Cardiac septum (tissue), 1 donor: ENCODE measurements at places on chromosomes 2 and 18.
A peak's percentile ranks its signal among the peaks of the same experiment; 100 is the strongest.

- DNase-seq, result no peak
Measured at GRCh38 chr2:215606219-215606618, 170.4 kb upstream of the FN1 start.

- DNase-seq, result no peak
Measured at GRCh38 chr2:135960656-135961551, 24.5 kb downstream of the DARS1 start.

DNA sequence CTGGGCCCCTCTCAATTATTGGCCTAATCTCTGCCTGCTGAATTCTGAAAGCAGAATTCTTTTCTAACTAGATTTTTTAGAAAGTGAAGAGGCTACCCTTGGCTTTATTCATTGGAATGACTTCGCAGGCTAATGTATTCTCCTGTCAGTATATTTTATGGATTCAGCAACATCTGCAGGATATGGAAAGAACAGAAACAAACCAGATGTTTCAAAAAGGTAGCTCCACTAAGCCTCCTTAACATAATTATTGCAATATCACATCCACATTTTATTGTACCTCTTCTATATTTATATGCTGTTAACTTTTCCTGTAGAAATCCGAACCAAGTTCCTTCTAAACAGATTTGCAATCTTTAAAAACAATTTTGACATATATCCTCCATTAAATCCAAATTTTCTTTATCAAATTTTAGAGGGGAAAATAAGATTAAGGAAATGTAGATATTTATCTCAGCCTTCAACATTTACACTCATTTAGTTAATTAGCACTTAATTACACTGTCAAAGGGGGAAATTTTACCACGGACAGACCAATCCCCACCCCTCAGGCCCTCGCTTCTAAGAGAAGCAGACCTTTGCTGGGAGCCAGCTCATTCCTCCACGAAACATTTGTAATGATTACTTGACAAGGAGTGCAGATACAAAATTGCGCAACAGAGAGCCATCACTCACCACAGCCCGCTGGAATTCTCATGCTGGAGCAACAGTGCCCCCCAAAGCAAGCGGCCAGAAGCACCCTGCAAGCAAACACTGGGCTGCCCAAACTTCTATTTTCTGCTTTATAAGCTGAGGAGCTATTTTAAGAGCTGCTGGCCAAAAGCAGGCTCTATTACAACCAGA, 253.4 kb downstream of the ETAA1 start:
- peak; percentile 90 for DNase-seq

DNA sequence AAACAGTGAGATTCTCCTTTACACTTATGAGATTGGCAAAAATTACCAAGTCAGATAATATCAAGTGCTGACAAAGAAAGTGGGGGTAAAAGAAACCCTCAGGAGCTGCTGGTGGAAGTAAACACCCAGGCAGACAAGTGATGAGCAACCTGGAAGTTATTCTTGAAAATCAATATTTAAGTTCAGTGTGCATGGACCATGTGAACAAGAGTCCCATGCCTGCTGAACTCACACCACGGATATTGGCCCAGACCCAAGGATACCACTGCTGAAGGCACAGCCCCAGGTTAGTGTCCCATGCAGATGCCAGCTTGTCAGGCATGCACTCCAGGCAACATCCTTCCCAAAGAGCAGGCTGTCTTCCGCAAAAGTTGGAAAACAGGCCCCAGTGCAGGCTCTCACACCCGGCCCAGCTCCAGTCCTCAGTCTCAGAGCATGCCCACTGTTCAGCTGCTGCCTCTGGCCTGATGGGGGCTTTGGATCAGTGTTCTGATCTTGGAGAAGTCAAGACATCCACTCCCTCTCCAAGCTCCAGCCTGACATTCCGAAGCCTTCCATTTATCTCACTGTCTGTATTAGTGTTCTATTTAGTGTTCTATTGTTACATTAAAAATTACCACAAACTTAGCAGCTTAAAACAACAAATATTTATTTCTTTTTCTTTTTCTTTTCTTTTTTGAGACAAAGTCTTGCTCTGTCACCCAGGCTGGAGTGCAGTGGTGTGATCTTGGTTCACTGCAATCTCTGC, 70.0 kb downstream of the HS1BP3 start:
- peak; percentile 36 for DNase-seq

- DNase-seq, result no peak
Measured at GRCh38 chr18:62037989-62038778, 145.4 kb upstream of the RNF152 start.

- DNase-seq, result no peak
Measured at GRCh38 chr2:107024269-107024668, 138.3 kb upstream of the ST6GAL2 start.

DNA sequence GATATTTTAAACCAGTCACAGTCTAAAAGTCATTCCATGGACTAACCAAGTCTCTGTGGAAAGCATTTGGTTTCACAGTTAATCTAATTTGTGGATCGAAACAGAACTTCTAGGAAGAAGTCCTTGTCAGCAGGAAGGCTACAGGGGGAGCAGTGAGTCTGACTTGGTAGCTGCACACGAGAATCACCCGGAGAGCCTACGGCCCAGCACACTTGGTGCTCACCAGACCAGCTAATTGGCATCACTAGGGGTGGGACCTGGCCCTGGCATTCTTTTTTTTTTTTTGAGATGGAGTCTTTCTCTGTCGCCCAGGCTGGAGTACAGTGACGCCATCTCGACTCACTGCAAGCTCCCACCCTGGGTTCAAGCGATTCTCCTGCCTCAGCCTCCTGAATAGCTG, 97.7 kb downstream of the ZNF532 start:
- no peak for DNase-seq

GRCh38 chr18:2618009-2618408, 37.5 kb upstream of the SMCHD1 start:
- DNase-seq, result no peak

DNA sequence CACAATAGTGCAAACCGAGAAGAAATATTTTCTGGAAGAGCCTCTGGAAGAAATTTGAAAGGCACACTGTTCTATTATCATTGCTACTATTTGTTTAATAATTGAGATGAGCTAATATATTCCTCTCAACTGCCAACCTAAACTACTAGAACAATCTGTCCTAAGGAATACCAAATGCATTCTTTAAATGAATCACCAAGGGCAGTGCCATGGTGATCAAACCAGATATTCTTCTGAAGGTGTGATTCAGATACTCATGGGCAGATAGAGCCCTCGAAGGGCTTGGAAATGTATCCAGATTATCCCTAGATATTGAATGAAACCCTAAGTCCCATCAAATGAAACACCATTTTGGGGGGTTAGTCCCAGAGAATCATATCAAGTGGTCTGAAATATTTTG, 76.6 kb downstream of the FIGN start:
- DNase-seq, result no peak

- no peak for DNase-seq
Measured at GRCh38 chr2:131572175-131572574, 44.5 kb downstream of the CCDC74A start.

GRCh38 chr18:6328621-6329010, 86.1 kb downstream of the L3MBTL4 start:
- no peak for DNase-seq

- DNase-seq, result peak; percentile 89
Measured at GRCh38 chr18:79378536-79379250, 17.0 kb upstream of the NFATC1 start.

- DNase-seq, result no peak
Measured at GRCh38 chr2:10300328-10300920, 2.3 kb upstream of the HPCAL1 start.

DNA sequence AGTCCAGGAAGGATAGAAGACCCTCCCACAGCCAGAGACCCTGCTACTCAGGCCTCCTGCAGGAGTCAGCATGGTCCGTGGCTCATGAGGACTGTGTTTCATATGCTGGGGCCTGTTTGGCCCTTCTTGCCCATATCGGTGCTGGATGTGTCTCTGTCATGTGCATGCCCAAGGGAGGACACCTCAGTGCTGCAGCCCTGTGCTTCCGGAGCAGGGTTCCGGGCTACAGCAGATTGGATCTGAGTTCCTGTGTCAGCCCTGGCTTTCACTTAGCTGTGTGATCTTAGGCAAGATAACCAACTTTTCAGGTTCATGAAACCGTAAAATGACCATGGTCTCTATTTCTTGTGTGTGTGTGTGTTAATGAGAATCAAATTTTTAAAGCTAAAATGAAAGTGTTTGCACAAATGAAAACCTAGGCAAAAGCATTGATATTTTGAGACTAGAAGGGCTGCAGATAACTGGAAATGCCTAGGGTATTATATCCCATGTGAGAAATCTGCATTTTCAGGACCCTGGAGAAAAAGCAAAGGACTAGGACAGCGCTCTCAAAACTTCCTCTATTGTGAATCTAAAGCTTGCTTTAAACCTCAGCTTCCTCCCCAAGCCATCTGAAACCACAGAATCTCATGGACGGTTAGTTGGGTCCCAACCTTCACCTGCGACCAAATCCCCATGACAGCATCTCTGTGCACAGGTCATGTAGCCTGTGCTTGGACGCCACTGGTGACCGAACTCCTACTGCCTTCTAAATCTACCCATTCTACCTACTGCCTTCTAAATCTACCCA, 58.8 kb upstream of the CAPN13 start:
- DNase-seq, result no peak

GRCh38 chr2:240917684-240918257, 11.6 kb downstream of the CROCC2 start:
- DNase-seq, result peak; percentile 72

DNA sequence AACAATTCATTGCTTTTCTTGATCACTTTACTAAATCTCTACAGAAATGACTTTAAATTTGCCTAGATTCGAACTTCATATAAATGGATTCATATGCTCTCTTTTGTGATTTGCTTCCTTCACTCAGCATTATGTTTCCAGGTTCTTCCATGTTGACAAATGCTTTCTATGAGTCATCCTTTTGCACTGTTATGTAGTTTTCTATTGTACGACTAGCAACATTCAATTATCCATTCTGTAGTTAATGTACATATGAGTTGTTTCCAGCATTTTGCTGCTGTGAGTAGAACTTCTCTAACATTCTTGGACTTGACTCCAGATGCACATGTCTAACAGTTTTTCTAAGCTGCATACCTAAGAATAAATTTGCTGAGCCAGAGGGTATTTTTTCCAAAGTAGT, 66.5 kb upstream of the NEUROD1 start:
- DNase-seq, result no peak

- no peak for DNase-seq
Measured at GRCh38 chr2:134591526-134591925, 127.3 kb downstream of the TMEM163 start.

- no peak for DNase-seq
Measured at GRCh38 chr2:227313310-227313709, 11.7 kb upstream of the MFF start.

DNA sequence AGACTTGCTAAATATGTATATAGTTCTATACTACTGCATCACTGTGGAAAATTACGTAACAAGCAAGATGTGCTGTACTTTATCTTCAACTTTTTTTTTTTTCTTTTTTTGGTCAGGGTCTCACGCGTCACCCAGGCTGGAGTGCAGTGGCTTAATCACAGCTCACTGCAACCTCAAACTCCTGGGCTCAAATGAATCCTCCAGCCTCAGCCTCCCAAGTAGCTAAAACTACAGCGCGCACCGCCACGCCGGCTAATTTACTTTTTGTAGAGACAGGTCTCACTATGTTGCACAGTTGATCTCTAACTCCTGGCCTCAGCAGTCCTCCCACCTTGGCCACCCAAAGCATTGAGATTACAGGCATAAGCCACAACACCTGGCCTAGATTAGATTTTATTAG, 68.0 kb downstream of the COX7A2L start:
- DNase-seq, result no peak

DNA sequence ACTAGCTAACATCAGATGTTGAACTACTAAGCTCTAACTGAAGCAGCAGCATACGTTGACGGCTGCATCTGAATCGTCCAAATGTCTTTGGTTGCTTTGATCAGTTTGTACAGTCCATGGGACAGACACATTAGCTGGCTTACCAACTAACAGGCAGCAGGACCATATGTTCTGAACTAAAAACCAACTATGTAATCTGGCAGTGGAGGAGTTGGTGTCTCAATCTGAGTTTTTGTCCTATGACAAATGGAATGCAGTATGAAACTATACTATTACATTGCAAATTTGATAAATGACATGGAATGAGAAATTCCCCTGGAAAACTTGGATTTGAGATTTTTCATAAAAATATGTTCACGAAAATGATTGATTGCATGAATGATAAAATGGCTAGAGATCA, 79.5 kb downstream of the EPHA4 start:
- no peak for DNase-seq

DNA sequence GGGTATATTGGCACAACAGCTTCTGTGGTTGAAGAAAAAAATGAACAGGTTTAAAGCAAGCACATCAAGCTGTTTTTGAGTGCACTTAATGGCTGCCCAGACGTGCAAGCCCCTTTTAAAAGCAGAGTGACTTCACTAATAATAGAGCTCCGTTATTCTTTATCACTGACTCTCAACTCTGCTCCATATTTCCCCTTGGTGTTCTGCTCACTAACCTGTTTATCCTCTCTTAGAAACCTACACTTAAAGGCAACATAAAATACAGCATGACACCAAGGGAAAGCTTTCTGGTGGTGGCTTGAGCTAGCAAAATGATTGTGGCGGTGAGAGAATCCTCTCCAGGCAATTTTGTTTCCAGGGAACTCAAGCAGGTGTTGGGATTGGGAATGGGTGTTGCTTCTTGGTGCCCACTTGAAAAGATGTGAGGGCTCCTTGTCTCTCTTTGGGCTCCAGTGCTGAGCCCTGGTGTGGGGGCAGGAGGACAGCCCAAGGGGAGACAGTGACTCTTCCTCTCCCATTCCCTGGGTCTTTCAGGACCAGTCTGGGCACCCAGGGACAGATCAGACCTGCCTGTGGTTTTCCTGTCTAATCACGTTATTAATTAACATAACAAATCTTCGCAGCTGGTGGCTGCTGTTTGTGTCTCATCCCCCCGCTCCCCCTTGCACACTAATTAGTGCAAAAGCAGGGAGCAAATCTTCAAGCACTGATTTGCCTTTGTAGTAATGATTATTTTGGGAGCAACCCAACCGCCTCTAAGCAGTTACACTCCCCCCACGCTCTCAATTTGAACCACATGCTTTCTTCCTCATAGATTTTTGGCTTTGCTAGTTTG, 289.4 kb upstream of the CXCR4 start:
- no peak for DNase-seq

GRCh38 chr2:202023904-202024266, 9.8 kb upstream of the FZD7 start:
- no peak for DNase-seq

GRCh38 chr2:156803243-156803642, 367.1 kb downstream of the GPD2 start:
- DNase-seq, result no peak

- DNase-seq, result no peak
Measured at GRCh38 chr2:185127412-185127811, 529.1 kb downstream of the ZNF804A start.
